ENCODE measurements at places on chromosomes 11 and 22.

DNA sequence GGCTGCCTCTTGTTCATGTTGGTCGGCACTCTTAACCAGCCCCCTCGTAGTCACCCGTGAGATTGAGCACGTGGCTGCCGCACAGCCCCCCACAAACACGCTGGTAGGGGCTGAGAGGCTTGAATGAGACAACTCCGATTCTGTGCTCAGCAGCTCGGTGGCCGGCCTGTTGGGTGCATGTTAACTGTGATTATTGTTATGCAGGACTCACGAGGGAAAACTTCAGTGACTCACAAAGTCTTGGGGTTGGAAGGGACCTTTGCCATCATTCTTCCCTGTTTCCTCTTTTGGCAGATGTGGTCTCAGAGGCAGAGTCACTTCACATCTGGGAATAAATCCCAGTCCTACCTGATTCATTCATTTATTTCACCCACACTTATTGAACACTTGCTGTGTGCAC lies 75.2 kb downstream of the ADAMTS15 start:
- no peak for DNase-seq

DNA sequence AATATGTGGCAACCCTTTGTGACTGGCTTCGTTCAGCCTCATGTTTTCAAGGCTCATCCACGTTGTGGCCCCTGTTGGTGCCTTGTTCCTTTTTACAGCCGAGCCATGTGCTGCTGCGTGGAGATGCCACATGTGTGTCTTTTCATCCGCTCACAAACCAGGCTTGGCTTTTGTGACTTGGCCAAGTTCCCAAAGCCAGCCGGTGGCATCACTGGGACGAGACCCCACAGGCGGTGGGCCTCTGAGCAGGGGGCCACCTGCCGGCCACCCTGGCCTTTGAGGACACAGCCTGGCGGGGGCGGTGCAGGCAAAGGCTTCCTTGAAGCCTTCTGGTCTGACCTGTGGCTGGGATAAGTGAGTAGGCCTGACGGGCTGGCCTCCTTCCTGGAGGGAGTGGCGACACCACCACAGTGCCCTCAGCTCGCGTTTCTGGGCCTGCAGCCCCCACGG lies 10.5 kb downstream of the GRK2 start:
- no peak for DNase-seq

- DNase-seq, result no peak
Observed at GRCh38 chr22:33923660-33924246, 3.5 kb upstream of the LARGE1 start.

DNA sequence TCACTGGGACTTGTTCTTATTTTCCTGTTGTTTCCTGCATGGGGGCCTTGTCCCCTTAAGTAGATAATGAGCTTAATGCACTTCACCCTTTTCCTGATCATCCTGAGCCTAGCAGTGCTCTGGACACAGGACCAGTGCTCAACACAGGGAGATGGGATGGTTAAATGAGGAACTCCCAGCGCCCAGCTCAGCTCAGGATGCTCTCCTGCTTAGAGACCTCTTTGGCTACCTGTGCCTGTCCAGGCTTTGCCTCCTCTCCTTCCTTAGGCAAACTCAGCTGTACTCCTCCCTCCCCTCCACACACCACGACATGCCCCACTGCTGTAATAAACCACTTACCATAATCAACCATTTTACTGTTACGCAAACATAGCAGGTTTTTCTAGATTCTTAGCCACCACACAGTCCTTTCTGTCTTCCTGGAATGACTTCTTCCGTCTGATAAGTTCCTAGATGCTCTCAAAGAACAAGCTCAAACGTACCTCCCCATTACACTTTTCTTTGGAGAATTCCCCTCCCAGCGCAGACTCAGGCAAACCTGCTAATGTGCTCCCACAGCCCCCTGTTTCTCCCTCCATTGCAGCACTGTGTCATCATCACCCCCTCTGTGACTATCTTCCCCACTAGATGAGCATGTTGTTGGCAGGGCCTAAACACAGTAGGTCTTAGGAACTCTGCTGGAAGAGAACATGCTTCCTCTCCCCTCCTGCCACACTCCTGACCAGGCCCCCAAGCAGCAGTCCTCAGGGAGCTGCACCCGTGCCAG lies 113.6 kb downstream of the MICAL2 start:
- no peak for DNase-seq

DNA sequence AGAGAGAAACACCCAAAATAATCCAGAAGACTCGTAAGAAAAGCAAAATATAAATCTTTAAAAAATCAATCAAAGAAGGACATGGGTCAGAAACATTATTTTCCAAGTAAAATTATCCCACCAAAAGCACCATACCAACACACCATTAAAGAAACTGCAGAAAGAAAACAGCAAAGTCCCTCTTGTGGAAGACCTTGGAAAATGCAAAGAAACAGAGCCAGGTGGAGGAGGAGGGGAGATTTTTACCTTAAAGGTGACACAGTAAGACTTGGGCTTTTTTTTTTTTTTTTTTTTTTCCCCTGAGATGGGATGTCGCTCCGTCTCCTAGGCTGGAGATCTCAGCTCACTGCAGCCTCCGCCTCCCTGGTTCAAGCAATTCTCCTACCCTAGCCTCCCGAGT lies 123.8 kb downstream of the LARGE1 start:
- DNase-seq, result no peak

- DNase-seq, result no peak
Observed at GRCh38 chr11:21912285-21912684, 280.6 kb upstream of the ANO5 start.

DNA sequence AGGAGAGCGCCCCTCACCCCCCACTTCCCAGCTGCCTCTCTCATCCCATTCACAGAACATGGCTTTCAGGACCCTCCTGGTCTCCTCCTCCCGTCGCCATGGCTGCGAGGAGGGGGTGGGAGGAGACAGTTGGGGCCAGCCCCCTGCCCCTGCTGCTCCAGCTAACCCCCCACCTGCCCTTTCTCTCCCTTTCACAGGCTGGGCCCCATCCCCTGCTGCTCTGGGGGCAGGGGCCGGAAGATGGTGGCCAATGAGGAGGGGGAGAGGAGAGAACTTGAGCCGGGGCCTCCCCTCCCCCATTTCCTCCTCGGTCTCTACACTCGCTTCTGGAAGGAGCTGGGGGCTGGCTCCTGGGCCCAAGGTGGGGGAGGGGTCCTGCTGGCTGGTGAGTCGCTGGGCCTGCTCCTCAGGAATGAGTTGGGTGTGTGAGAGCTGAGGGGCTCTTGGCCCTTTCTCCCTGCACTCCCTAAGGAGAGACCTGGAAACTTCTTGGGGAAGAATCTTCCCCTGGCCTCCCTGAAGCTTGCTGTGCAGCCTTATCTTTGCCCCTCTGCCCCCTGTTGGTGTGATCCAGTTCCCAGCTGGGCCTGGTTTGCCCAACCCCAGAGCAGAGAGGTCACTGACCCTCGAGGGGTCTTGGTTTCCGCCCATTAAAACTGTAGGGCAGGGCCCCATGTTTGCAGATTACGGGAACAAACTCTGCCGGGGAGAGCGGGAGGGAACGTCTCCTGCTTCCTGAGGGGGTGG lies 10.2 kb downstream of the YPEL4 start:
- DNase-seq, result no peak

DNA sequence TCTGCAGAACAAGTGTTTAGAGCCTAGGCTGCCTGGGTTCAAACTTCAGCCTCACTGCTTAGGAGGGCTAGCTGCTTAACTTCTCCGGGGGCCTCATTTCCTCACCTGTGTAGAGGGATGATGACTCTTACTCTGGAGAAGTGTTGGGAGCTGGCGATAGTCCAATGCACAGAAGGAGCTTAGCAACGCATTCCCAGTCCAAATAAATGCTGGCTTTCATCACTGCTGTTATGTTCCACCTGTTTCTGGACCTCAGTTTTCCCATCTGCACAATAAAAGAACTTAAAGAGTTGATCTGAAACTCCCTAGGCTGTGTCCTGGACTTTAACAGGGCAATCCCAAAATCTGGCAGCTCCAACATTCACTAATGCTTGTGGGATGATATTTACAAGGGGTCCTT lies 337.8 kb downstream of the MIAT start:
- no peak for DNase-seq

GRCh38 chr11:86790195-86790725 lies 10.1 kb upstream of the PRSS23 start:
- DNase-seq, result no peak

GRCh38 chr11:117638911-117639543 lies 158.0 kb downstream of the DSCAML1 start:
- DNase-seq, result no peak

- no peak for DNase-seq
Observed at GRCh38 chr22:16699326-16699725, 106.7 kb upstream of the CCT8L2 start.

DNA sequence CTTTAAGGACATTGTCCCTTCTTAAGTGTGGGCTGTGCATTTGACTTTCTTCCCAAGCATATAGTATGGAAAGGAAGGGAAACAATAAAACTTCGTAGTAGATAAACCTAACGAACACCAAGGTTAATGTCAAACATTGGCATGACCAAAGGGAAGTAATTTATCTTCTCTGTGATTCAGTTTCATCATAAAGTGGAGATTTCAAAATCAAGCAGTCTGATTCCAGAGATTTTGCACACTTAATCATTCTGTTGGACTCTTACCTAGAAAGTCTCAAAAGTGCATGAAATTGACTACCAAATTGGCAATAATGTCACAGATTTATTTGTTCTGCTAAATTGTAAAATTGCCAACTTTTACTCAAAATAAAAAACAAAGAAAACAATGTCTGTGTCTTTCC lies 559.7 kb downstream of the JRKL start:
- no peak for DNase-seq

- no peak for DNase-seq
Observed at GRCh38 chr22:25360891-25361645, 141.6 kb downstream of the CRYBB2 start.

GRCh38 chr11:106925245-106925644 lies 93.0 kb downstream of the GUCY1A2 start:
- no peak for DNase-seq

DNA sequence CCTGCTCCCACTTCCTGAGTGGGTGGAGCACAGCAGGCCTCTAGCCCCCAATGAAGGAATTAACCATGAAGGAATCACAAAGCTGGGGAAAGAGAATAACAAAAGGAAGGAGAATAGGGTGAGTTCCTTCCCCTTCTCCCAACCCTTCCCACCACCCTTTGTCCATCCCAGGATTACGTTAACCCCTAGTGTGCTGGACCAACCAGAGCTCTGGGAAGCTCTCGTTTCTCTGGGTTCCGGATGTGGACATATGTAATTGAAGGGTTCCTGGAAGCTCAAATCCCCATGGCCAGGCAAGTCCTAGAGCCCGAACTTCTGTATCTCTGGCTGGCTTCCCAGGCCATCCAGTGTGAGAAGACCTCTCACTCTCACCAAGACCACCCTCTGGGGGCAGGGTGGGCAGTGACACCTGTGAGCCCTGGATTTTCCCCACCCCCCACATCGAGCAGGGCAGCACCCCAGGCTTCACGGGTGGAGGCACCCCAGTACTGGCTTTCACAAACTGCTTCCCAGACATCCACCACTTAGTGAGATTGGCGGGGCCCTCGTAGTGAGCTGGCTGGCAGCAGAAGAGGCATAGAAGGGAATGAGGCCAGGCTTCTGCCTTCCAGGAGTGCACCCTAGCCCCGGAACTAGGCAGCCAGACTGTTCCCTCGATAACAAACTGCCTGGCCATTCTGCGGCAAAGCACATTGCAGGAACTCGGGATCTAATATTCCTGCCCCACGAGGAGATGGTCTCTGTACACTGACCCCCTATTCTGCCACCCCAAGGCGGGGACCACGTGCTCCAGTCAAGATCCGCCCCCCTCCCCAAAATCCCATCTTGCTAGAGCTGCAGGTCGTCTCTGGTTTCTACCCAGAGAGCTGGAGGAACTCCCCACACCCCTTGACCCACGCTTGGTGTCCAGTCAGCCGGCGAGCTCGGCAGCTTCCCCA lies 2.1 kb downstream of the NECTIN1 start:
- no peak for DNase-seq

DNA sequence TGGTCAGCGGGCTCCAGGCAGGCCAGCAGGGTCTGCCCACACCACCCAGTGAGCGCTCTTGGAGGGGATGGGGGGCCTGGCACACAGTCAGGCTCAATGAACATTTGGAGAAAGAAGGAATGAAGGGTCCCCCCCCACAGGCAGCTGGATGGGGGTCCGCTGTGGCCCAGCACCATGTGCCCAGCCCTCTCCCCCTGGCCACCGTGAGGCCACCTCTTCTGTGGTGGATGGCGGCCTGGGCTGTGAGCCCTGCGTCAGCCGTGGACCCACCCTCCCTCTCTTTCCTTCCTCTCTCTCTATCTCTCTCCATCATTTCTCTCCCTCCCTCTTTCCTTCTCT lies 35.1 kb upstream of the MUC5AC start:
- no peak for DNase-seq

DNA sequence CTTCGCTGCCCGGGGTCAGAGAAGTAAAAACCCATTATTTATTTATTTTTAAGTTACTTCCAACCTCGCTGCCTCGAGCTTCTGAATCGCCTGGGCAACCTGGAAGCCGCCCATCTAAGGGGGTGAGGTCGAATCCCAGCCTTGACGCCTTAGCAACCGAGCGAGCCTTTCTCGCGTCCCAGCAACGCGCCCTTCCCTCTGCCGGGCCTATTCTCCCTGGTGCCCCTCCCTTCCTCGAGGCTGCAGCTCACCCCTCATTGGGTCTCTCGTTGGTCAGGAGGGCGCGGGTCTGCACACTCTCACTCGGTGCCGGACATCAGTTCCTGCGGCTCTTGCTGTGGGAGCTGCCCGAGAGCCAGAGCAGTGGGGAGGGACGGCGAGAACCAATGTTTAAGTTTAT lies at the start of gene CCDC81:
TSS of gene CCDC81 (plus strand) at position 302 of the 400 bp plus-strand sequence. CDS start 277 bp downstream, outside the sequence.
- no peak for DNase-seq

GRCh38 chr11:73137262-73137943 lies 4.7 kb downstream of the FCHSD2 start:
- no peak for DNase-seq

- DNase-seq, result peak; percentile 70
Observed at GRCh38 chr11:59144579-59145345, 2.1 kb downstream of the FAM111A start.

DNA sequence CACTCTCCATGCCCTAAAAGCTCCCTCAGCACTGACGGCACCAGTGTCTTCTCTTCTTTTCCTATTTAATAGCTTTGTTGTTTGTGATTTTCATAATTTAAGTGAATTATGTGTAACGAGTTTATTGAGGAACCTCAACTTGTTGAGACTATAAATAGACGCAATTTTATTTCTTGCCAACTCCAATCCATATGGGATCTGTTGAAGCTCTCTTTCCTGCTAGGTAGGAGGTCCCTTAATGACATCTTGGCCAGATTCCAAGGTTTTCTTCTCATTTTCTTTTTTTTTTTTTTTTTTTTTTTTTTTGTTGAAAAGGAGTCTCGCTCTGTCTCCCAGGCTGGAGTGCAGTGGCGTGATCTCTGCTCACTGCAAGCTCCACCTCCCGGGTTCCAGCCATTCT lies 14.2 kb downstream of the RTL6 start:
- no peak for DNase-seq
